Upper lobe of left lung (tissue), 6 donors: ENCODE measurements at places on chromosomes 7 and 10.
A peak's percentile ranks its signal among the peaks of the same experiment; 100 is the strongest.

- no peak for DNase-seq
Measured at GRCh38 chr7:27641581-27642230, 21.0 kb downstream of the HIBADH start.

DNA sequence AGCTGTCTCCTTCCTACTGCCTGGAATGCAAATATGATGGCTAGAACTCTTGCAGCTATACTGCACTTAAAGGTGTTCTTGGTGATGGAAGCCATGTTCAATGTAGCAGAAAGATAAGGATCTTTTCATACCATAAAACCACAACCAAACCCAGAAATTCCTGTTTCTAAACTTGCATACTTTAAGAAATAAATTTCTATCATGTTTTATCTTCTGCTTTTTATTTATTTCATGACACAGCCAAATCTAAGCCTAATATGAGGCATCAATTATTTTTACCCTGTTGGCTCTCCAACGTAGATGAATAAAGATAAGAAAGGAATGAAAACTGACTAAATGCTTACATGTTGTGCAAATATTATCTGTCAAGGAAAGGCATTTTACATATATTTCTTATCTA lies 224.1 kb downstream of the DOCK4 start:
- no peak for DNase-seq

DNA sequence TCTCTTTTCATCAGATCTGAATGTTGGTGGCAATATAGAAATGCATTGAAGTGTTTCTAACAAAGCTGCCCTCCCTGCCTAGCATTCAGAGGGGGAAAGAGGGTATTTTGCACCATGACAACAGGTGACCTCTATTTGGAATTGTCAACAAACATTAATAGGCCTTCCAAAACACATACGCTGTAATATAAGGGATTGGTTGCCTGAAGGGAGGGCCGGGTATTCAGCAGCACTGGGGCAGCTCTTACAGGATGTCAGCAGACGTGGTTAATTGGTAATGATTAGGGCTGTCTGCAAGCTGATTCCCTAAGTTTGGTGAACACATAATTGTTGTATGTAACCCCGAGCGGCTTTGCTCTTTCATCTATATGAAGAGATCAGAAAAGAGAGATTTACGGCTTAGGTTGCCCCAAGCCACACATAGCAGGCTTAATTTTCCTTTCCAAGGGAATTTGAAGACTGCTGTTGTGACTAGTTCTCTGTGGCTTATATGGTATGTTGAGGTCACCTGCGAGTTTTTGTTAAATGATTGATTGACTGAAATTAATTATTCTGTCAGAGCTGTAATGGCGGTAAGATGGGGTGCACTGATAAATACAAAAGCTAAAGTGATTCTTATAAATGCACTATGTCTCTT lies 759.3 kb downstream of the LRMDA start:
- DNase-seq = no peak

- no peak for DNase-seq
Measured at GRCh38 chr10:11178606-11179515, 161.2 kb downstream of the CELF2 start.

- no peak for DNase-seq
Measured at GRCh38 chr10:101749047-101750016, 26.6 kb downstream of the FGF8 start.

DNA sequence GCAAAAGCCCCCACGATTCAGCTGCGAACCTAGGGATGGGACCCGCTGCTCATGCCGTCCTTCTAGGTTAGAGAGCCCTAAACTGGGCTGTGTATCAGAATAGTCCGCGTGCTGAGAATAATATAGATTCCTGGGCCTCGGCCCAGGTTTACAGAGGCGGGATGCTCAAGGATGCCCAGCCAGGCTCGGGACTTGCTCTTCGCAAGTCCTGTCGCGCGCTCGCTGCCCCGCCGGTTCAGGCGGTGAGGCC lies 266 bp upstream of the STMP1 start:
- no peak for DNase-seq

GRCh38 chr10:120732643-120733313 lies 118.4 kb upstream of the WDR11 start:
- no peak for DNase-seq

DNA sequence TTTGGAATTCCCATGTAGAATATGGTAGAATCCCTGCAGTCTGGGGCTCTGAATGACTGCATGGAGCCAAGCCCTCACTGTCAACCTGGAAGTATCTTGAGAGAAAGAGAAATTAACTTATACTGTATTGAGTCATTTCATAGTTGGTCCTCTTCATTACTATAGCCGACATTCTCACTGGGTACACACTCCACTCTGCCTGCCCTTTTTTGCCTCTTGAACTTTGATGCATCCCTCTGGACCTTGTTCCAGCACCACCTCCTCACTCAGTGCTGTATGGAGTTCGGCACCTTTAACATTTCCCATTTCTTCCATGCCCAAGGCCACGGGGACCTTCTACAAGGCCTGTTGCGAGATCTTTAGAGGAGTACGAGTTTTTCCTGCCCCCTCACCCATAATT lies 4.6 kb upstream of the ARHGAP22 start:
- DNase-seq = peak; percentile 1

- DNase-seq = no peak
Measured at GRCh38 chr7:55992346-55992745, 28.0 kb downstream of the NIPSNAP2 start.

DNA sequence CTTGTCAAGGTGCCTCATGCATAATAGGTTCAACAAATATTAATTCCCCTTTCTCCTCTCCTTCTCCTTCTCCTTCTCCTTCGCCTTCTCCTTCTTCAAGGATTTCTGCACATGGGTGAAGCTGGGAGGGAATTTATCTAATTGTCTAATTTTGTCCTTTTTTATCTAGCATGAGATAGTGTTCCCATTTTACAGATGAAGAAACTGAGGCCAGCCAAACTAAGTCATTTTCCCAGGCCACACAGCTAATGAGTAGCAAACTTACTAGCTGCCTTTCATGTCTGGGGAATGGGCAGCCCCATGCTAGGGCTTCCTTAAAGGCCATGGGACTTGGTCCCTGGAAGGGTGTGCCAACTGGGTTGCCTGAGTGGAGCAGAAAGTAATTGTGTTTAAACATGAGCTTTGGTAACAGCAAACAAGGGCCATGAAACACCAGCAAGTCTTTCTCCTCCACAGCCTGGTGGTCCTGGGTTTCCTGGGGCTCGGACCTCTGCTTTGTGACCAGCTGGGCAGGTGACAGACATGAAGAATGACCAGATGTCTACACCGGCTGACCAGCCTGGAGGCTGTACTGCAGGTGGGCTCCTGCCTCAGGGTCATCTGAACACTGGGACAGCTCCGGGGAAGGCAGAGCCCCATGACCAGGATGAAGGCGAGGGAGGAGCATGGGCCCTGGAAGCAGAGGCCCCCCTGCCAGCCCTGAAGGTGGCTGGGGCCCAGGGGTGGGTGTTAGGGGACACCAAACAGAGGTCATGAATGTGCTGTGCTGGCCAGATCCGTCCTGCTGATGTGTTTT lies 138.0 kb downstream of the PTPN20 start:
- DNase-seq = no peak

- DNase-seq = no peak
Measured at GRCh38 chr7:47080816-47081215, 501.1 kb downstream of the TNS3 start.
